G401 (cell line): ENCODE measurements at places on chromosomes 12 and 14. TPM values are rescaled to one million over a fixed set of nuclear protein-coding genes. Genes with fewer than 3 reads are reported as not detected.

TMEM121 gene
- total RNA-seq: 23.8 and 39.1 TPM in 2 replicates

ITGB7 gene
- total RNA-seq: 0.41 and 0.49 TPM in 2 replicates

IL23A gene
- 1.3 and 5.3 TPM in 2 replicates for total RNA-seq

ABHD4 gene
- 8.1 and 8.9 TPM in 2 replicates for total RNA-seq

ADCY4 gene
- not detected in 2 replicates for total RNA-seq

C12orf54 gene
- total RNA-seq: not detected in 2 replicates

LGALS3 gene
- 207 and 236 TPM in 2 replicates for total RNA-seq

PAPLN gene
- not detected in 2 replicates for total RNA-seq

WBP11 gene
- 17.8 and 18.4 TPM in 2 replicates for total RNA-seq

KRT74 gene
- not detected in 2 replicates for total RNA-seq

DNA sequence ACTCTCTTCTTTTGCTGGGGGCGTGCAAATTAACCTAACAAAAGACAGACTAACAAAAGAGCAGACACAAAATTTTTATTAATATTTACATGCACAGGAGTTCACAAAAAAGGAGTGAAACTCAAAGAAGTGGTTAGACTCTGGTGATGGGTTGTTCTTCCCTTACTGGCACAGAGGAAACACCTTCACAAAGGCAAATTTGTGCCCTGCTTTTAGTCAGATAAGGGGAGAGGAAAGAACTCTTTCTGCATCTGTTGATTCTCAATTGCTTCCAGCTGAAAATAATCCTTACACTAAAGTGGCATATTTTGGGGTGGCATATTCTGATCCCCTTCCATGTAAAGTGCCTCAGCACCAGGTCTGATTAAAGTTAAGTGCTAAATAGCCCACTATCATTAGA lies 190.2 kb upstream of the AMIGO2 start:
- DNase-seq: no peak

DNA sequence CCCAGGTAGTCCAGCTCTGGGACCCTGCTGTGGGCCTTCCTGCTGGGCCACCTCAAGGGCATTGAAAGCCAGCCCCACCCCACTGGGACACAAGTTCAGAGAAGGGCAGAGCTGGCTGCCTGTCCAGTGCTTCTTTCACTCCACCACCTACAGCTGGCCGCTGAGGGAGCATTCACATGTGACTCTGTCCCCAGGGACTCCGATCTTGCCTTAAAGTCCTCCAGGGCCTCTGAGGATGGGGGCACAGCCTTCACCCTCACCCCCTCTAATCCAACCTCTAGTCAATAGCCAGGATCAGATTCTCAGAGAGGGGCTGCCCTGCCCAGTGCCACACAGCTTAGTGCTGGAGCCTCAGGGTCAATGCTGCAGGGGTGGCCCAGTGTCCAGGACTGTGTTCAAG lies 5.0 kb upstream of the CYP46A1 start:
- no peak for DNase-seq

DNA sequence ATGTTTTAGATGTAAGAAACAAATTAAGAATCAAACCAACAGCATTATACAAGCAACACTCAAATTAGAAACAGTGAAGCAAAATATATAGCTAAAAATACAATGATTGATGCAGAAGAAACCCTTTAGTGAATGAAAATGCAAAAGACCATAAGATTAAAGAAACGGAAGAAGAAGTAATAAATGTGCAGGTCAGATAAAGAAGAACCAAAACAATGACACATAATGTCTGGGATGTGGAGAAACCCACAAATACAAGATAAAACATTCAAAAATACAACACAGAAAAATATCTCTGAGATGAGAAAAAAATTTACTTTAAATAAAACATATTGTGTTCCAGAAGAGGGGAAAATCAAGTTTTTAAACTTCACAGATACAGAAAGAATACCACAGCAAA lies 73.4 kb upstream of the AVPR1A start:
- no peak for DNase-seq

- no peak for DNase-seq
Observed at GRCh38 chr12:91040096-91040755, 17.6 kb downstream of the KERA start.

GRCh38 chr14:23364164-23365035 lies 572 bp downstream of the EFS start:
- peak; percentile 57 for DNase-seq

DNA sequence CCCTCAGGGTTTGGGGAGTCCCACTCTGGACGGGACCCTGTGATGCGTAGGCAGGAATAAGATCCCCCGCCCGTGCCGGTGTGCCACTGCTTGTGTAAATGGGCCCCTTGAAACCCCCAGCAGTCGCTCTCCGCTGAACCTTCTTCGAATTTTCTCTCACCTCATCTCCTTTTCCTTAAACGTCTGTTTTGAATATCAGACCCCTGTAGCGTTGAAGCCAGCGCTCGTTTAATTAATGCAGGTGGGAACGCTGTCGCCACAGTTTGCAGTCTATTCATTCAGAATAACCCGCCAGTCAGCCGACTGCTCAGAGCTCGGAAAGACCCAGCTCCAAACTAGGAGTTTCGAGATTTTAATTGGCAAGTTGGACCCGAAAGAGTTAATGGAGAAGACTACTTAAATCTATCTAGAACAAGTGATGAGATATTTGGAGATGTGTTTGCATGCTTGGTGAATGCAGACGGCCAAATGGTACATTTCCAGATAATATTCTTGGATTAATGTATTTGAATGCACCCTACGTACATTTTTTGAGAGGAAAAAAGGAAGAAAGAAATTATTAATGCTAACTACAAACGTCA lies 739 bp upstream of the PPP2R5E start:
- DNase-seq: no peak

- peak; percentile 6 for DNase-seq
Observed at GRCh38 chr14:96390965-96391292, 999 bp upstream of the AK7 start.

- DNase-seq: peak; percentile 68
Observed at GRCh38 chr12:93419388-93420034, 22.2 kb downstream of the UBE2N start.

DNA sequence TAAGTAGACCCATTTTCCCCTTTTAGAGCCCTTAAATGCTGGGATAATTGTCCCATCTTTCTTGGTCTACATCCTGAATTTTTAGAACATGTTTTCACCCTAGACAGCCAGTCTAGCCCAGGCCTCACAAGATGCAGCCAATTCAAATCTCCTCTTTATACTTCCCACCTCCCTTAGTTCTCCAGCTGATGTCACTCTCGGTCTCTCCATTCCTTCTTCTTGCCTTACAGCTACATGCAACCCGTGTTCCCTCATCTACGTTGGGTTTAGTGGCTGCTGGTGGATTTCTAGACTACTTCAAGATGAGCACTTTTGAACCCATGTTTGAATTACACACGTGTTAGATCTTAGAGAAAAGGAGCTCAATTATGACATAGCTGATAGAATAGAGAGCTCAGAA lies 132.0 kb downstream of the PPM1H start:
- DNase-seq: peak; percentile 88

GRCh38 chr14:33938131-33938949 lies 12.5 kb downstream of the EGLN3 start:
- peak; percentile 70 for DNase-seq

DNA sequence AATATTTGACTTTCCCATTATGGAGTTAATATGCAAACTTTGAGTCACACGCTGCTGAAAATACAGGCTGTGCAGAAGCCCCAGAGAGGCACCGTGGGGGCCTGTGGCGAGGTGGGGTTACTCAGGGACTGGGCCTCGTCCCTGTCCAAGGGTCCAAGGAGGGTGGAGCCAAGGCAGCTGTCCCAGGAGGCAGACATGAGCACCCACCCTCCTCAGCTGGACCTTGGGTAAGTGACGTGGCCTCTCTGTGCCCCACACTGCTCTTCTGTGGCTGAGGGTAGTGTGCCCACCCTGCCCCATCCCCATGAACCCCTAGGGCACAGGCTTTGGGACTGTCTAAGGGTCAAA lies 39.4 kb downstream of the FAM222A start:
- no peak for DNase-seq

- no peak for DNase-seq
Observed at GRCh38 chr12:87413784-87414183, 615.4 kb downstream of the C12orf50 start.

GRCh38 chr12:131863711-131864396 lies 30.6 kb upstream of the ULK1 start:
- no peak for DNase-seq

DNA sequence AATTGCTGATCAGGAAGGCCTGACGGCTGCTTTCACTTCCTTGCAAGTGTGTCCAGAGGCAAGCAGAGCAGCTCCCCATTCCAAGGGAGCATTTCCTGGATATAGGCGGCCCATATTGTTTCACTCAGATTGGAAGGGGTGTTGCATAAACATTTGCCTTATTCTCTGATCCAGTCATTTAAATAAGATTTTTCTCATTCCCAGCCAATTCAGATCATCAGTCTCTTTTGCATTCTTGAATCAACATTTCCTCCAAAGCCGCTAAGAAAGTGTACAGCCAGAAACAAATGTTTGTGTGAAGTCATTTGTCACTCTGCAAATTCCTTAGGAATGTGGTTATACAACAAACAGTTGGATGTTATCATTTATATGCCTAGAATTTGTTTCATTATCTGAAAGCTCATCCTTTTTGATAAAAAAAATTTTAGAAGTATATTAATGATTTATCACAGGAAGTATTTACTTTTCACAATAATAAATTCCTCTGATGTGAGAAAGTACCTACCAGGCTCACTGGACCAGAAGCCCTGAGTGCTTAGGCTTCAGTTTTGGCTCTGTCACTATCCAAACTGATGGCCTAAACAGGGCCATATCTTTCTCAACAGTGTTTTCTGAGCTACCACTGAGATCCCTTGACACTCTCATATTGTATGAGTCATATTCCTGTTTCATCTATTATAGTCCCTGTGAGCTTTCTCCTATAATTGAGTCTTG lies 379.6 kb downstream of the CCDC91 start:
- DNase-seq: no peak

GRCh38 chr12:56520506-56520905 lies 1.1 kb upstream of the RBMS2 start:
- no peak for DNase-seq

GRCh38 chr12:79624378-79624777 lies 66.4 kb downstream of the PAWR start:
- no peak for DNase-seq

GRCh38 chr12:9872162-9872561 lies 3.0 kb upstream of the CLEC2B start:
- no peak for DNase-seq

GRCh38 chr14:93035585-93035916 lies 80.2 kb downstream of the ITPK1 start:
- DNase-seq: no peak

GRCh38 chr12:98227162-98227561 lies 288.2 kb upstream of the TMPO start:
- DNase-seq: no peak

GRCh38 chr12:93407054-93407962 lies 29.6 kb downstream of the NUDT4 start:
- DNase-seq: no peak
